ENCODE measurements at places on chromosomes 11 and 22. TPM values are rescaled to one million over a fixed set of nuclear protein-coding genes. Genes with fewer than 3 reads are reported as not detected.

KDM4D gene
- polyA plus RNA-seq: 2.4 TPM

ASRGL1 gene
- polyA plus RNA-seq: 63.1 TPM

PRR5L gene
- 28.4 TPM for polyA plus RNA-seq

RAB3IL1 gene
- polyA plus RNA-seq: 30.3 TPM

GRCh38 chr11:88280673-88281316, 56.7 kb downstream of the CTSC start:
- DNase-seq: no peak
- no peaks in the 10 kb centered on the region for H3K27me3 ChIP-seq
- no peak overlapping the region for H3K4me3 ChIP-seq

DNA sequence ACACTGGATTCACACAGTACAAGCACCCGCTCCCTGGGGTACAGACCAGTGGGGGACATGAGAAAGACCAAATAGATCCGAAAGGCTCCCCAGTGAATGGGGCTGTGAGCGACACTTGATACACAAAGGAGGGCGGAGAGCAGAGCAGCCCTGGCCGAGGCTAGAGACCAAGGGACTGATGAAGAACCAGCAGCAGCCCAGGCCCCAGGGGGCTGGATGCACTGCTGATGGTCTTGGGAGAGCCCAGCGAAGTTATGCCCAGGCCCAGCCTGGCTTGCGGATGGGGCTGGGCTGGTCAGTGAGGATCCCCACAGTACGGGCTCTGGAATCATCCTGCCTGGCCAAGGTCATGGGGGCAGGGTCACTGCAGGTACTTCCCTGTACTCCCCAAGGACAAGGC, 23.2 kb downstream of the ARHGAP1 start:
- no peaks in the 10 kb centered on the region for H3K27me3 ChIP-seq
- H3K36me3 ChIP-seq: peaks cover 92% of the 10 kb centered on the region
- no peak for DNase-seq
- H3K4me3 ChIP-seq: no peak overlapping the region
- H3K27ac ChIP-seq: no peak overlapping the region
- H3K4me1 ChIP-seq: peaks cover 16% of the 10 kb centered on the region

GRCh38 chr11:61297746-61298145, 2.6 kb upstream of the VWCE start:
- peaks cover 21% of the 10 kb centered on the region for H3K4me1 ChIP-seq
- peaks cover 36% of the 10 kb centered on the region for H3K36me3 ChIP-seq
- no peak for DNase-seq
- H3K4me3 ChIP-seq: no peak overlapping the region
- no peak overlapping the region for H3K27ac ChIP-seq
- H3K27me3 ChIP-seq: no peaks in the 10 kb centered on the region

- H3K27ac ChIP-seq: no peak overlapping the region
- no peaks in the 10 kb centered on the region for H3K36me3 ChIP-seq
- H3K27me3 ChIP-seq: no peaks in the 10 kb centered on the region
- no peak for DNase-seq
These were observed 205.9 kb downstream of the ST3GAL4 start for GRCh38 chr11:126561327-126561893.

DNA sequence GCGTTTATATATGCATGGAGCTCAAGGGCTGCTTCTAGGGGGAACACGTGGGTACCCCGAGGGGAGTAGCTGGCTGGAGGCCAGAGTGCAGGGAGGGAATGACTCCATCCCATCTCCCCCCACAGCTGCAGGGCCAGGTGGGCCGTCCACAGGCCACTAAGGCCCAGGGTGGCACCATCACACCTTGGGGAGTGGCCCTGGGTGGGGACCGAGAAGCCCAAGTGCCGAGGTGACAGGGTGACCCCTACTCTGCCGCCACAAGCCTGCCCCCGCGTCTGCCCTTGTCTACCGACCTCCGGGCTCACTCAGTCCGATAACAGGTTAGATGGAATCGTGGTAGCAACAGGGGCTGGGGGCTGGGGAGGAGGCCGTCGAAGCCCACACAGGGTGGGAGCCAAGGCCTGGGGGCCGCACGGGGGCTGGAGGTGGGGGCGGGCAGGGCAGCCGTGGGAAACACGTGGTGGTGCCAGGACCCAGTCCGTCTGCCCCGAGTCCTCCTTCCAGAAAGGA, 125.7 kb downstream of the KCNQ1OT1 start:
- no peak overlapping the region for H3K27ac ChIP-seq
- no peak for DNase-seq
- H3K4me3 ChIP-seq: no peak overlapping the region
- peaks cover 16% of the 10 kb centered on the region for H3K36me3 ChIP-seq
- peaks cover 48% of the 10 kb centered on the region for H3K4me1 ChIP-seq

GRCh38 chr11:13098616-13099289, 89.6 kb downstream of the RASSF10 start:
- peaks cover 15% of the 10 kb centered on the region for H3K4me1 ChIP-seq
- H3K27me3 ChIP-seq: no peaks in the 10 kb centered on the region
- no peaks in the 10 kb centered on the region for H3K36me3 ChIP-seq
- no peak overlapping the region for H3K4me3 ChIP-seq

GRCh38 chr22:39995393-39996252, 869 bp downstream of the FAM83F start:
- DNase-seq: no peak
- H3K27me3 ChIP-seq: peaks cover 23% of the 10 kb centered on the region
- H3K36me3 ChIP-seq: no peaks in the 10 kb centered on the region
- peak overlapping the region; percentile 88 for H3K27ac ChIP-seq
- H3K4me1 ChIP-seq: peaks cover 34% of the 10 kb centered on the region

GRCh38 chr11:118001494-118001971, 15.3 kb downstream of the IL10RA start:
- H3K4me3 ChIP-seq: no peak overlapping the region
- no peak overlapping the region for H3K27ac ChIP-seq
- peaks cover 4% of the 10 kb centered on the region for H3K4me1 ChIP-seq
- DNase-seq: no peak

DNA sequence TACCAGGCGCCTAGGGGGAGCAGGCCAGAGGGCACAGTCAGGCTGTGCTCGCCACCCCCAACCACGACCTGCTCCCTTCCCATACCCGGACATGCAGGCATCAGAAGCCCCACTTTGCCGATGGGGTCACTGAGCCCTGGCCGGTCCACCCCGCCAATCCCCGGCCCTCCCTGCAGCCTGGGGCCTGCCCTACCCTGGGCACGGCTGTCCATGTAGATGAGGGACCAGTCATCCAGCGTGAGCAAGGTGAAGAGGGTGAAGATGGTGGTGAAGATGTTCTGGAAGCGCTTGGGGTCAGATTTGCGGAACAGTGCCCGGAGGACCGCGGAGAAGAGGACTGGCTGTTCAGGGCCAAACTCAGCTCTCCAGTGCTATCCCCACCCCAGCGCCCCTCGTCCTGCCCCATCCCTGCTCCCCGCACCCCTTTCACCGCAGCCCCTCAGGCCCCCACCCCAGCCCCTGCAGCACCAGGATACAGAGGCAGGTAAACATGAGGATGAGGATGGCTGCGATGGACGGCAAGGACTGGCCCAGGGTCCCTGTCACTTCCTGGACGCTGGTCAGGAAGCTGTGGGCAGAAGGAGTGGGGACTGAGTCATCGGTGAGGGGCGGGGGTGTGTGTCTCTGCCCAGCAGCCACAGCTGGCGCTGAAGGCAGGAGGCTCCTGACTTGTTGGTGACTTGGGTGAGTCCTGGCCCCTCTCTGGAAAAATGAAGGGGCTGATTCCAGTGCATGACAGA, 5.5 kb downstream of the CATSPER1 start:
- no peaks in the 10 kb centered on the region for H3K36me3 ChIP-seq
- peaks cover 6% of the 10 kb centered on the region for H3K4me1 ChIP-seq
- no peak overlapping the region for H3K27ac ChIP-seq
- no peak overlapping the region for H3K4me3 ChIP-seq
- H3K27me3 ChIP-seq: peaks cover 12% of the 10 kb centered on the region

DNA sequence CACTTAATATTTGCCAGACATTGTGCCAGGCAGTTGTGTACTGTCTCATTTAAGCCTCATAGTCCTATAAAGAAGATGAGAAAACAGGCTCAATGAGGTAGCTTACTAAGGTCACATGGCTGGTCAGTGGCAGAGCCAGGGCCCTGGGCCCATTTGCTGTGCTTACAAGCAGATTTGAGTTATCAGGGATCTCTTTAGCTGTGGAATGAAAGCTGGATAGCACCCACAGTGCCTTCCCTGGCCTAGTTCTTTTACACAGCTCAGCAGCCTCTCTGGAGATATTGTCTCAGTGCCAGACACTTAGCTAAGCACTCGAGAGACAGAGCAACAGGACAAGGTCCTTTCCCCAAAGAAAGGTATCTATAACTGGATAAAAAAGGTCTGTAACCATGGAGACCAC, 6.1 kb downstream of the TMEM86A start:
- H3K4me3 ChIP-seq: no peak overlapping the region
- peaks cover 30% of the 10 kb centered on the region for H3K36me3 ChIP-seq
- peaks cover 29% of the 10 kb centered on the region for H3K4me1 ChIP-seq
- no peaks in the 10 kb centered on the region for H3K27me3 ChIP-seq
- no peak overlapping the region for H3K27ac ChIP-seq
- DNase-seq: no peak

GRCh38 chr11:77039491-77040400, 5.5 kb downstream of the B3GNT6 start:
- peak; percentile 62 for DNase-seq
- peaks cover 21% of the 10 kb centered on the region for H3K27me3 ChIP-seq
- H3K4me3 ChIP-seq: no peak overlapping the region

GRCh38 chr11:1701091-1701807, 4.3 kb downstream of the KRTAP5-6 start:
- no peaks in the 10 kb centered on the region for H3K27me3 ChIP-seq
- peaks cover 7% of the 10 kb centered on the region for H3K4me1 ChIP-seq
- no peak overlapping the region for H3K4me3 ChIP-seq
- DNase-seq: no peak

GRCh38 chr22:20885557-20886323, 26.9 kb downstream of the SNAP29 start:
- DNase-seq: peak; percentile 69
- peaks cover 71% of the 10 kb centered on the region for H3K36me3 ChIP-seq
- H3K27ac ChIP-seq: no peak overlapping the region
- H3K4me3 ChIP-seq: no peak overlapping the region
- H3K4me1 ChIP-seq: no peaks in the 10 kb centered on the region
- no peaks in the 10 kb centered on the region for H3K27me3 ChIP-seq
